Stimulated activated CD4-positive, alpha-beta T cell treated with anti-CD3 and anti-CD28 coated beads, TNF-alpha, amount 100 ng/mL, for 24 hours (primary cell): ENCODE measurements at places on chromosomes 11 and 22.

DNA sequence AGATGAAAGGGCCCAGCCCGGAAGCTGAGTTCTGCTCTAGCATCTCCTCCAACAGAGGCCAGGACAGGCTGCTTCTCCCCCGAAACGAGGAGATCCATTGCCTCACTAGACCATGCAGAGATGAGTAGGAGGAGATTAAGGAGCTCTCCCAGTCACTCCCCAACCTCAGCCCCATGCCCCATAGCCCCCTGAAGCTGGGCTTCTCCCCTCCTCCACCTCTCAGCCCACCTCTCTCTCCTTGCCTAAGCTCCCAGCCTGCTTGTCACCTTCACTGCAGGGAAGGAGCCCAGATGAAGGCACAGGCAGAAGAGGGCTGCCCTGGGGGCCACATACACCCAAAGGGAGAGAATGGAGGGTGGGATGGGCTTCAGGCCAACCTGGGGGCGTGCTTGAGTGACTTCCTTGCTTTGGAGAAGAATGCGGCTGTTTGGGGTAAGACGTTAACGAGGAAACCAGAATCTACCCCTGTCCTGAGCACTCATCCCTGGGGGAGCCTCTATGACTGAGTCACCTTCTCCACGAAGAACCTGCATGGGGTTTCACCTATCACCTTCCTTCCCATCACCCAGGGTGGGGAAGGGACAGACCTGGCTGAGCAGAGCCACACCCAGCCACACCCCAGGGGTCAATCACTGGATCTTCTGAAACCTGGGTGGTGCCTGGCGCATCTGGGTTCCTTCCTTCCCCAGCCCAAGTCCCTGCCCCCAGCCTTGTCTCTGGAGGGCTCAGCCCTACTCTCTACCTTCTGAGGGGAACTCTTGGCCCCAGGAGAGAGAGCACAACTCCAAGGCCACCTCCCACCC, 11.6 kb upstream of the GNAZ start:
- DNase-seq = no peak

GRCh38 chr22:44759001-44759400, 6.6 kb downstream of the ARHGAP8 start:
- DNase-seq = no peak

DNA sequence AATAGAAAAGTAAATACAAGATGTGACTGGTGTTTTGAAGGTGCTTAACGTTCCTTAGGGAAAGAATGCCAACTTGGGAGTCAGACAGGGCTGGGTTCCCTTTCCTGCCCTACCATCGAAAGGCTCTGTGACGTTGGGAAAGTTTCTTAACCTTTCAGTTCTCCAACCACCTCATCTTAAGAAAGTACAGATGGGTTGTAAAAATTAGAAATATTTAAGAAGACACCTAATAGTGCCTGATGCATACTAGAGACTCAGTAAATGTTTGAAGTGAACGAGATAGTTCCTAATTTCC, 1.1 kb downstream of the GTPBP1 start:
- no peak for DNase-seq

GRCh38 chr11:75450826-75451821, 18.1 kb upstream of the KLHL35 start:
- no peak for DNase-seq

GRCh38 chr11:133948711-133949110, 8.1 kb downstream of the IGSF9B start:
- DNase-seq = no peak

- DNase-seq = no peak
Measured at GRCh38 chr22:49255154-49255553, 572.5 kb downstream of the BRD1 start.

GRCh38 chr11:38687008-38687407, 2089.0 kb upstream of the RAG2 start:
- no peak for DNase-seq

DNA sequence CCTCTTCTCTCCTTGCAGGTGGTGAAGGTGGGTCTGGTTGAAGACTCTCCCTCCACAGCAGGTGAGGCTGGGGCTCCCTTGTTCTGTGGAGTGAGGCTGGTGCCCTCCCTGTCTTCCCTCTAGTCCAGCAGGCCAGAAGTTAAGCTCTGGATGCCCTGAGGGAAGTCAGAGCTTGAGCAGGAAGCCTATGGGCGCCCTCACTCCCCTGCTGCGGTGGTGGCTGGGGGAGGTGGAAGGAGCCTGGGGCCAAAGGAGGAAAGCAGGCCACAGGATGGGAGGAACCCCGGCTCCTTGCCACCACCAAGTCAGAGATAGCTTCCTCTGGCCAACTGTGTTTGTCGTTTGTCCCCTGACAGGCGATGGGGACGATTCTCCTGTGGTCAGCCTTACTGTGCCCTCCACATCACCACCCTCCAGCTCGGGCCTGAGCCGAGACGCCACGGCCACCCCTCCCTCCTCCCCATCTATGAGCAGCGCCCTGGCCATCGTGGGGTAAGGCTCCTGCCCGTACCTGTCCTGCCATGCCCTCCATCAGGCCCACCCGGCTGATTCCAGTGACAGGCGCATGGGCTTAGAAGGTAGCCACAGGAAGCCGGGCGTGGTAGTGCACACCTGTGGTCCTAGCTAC, 29.5 kb upstream of the RAB1B start:
- no peak for DNase-seq

GRCh38 chr11:125084057-125084416, 20.9 kb downstream of the SLC37A2 start:
- no peak for DNase-seq

DNA sequence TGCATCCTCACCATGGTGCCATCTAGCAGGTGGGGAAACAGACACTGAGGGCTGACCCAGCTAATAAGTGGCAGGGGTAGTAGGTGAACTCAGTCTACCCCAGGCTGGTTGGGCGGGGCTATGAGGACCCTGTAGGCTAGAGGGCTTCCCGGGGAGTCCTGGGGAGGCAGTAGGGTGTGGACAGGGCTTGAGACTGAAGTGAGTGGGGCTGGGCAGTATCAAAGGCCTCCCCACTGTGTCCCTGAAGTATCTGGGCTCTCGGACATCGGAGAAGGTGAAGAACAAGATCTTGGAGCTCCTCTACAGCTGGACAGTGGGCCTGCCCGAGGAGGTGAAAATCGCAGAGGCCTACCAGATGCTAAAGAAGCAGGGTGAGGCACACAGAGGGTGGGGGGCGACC, 11.4 kb downstream of the GGA1 start:
- DNase-seq = no peak
